RPMI8226 (cell line): ENCODE measurements at places on chromosomes 4 and X.

DNA sequence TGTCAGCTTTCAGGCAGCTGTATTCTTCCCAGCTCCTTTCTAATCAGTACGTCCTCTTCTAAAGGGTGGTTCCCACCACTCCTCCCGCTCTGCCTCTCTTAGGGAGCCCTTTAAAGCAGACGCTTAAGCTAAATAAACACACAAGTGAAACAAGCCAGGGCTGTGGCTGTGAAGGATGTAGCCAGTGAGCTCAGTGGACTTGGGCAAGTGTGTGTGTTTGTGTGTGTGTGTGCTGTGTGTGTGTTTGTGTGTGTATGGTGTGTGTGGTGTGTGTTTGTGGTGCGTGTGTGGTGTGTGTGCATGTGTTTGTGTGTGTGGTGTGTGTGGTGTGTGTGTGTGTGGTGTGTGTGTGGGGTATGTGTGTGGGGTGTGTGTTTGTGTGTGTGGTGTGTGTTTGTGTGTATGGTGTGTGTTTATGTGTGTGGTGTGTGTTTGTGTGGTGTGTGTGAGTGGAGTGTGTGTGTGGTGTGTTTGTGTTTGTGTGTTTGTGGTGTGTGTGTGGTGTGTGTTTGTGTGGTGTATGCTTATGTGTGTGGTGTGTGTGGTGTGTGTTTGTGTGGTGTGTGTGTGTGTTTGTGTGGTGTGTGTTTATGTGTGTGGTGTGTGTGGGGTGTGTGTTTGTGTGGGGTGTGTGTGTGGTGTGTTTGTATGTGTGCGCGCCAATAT, 283.3 kb downstream of the PTTG2 start:
- DNase-seq: no peak

DNA sequence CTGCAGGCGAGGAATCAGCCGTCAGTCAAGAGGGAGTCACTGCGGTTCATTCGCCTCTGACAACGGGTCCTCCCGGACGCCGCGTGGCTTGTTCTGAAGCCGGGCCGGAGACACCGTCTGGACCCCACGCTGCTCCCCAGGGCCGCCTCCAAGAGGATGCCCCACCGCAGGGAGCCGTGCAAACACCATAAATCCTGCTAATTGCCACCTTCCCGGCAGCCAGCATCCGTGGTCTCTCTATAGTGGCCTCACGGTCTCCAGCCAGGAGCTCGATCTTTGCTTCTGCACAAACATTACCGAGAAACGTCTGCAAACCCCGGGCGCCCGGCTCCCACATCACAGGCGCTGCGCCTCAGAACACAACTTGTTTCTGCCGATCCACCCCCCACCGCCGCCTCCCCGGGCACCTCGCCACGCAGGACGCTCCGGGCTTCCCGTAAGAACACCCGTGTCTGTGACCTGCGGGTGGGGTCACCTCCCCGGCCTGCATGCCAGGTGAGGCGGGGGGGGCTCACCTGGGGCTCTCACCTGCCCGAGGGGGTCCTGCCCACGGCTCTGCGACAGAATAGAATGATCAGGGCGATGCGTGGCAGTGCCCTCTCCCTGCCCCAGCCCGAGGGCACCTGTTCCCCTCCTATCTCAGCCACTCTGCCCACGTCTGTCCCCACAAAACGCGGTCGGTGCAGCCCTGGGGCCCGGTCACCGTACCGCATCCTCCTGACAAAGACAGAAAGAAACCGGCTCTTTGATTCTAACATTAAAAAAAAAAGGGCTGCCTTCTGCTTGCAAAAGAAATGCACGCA, 32.4 kb upstream of the PPP2R3B start:
- no peak for DNase-seq

DNA sequence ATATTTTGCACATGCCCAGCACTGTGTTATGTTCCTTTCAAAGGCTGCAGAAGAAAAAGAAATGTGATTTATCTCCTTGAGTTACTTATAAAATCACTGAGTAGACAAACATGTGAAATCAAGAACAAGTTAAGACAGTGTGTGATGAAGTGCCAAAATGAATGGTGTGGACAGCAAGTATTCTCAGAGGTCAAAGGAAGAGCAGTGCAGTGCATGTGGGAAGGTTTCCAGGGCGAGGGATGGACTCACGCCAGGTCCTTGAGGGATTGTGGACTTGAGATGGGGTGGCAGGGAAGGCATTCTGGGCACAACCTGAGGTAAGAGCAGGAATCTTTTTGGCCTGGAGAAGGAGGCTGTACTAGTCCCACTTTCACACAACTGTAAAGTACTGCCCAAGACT, 115.5 kb downstream of the FNIP2 start:
- no peak for DNase-seq

- no peak for DNase-seq
These were observed 23.9 kb upstream of the TMSB4X start for GRCh38 chrX:12950851-12951594.

DNA sequence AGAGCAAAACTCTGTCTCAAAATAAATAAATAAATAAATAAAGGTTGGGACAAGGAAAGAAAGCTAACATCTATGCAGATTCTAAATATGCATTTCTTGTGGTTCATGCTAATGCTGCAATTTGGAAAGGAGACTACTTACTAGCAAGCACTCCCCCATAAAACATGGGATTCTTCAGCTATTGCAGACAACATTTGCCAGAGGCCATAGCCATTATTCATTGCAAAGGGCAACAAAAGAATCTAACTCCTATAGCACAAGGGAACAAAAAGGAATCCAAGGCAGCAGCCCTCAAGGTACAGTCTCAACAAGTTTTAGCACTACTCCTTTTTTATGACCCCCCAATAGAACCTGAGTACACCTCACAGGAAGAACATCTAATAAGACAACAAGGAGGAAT, 8.0 kb upstream of the HERC5 start:
- DNase-seq: no peak

- DNase-seq: no peak
These were observed 24.2 kb upstream of the RASL11B start for GRCh38 chr4:52837716-52838558.

DNA sequence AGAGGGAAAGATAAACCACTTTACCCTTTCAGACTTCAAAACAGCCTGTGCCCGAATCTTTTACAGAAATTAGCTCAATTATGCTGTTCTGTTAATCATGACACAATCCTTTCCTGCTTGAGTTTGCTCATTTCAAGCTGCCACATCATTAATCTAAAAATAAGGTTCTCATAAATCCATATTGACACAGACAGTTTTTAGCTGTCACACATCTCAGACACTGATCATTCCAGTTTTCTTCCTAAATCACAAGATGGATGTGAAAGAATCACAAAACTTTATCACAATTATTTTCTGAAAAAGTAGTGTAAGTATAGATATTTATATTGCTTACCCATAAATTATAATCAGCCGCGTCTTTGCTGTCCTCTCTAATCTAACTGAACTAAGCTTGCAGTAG, 27.9 kb upstream of the AMELX start:
- DNase-seq: no peak

GRCh38 chrX:3582451-3582850, 131.0 kb downstream of the PRKX start:
- DNase-seq: no peak

DNA sequence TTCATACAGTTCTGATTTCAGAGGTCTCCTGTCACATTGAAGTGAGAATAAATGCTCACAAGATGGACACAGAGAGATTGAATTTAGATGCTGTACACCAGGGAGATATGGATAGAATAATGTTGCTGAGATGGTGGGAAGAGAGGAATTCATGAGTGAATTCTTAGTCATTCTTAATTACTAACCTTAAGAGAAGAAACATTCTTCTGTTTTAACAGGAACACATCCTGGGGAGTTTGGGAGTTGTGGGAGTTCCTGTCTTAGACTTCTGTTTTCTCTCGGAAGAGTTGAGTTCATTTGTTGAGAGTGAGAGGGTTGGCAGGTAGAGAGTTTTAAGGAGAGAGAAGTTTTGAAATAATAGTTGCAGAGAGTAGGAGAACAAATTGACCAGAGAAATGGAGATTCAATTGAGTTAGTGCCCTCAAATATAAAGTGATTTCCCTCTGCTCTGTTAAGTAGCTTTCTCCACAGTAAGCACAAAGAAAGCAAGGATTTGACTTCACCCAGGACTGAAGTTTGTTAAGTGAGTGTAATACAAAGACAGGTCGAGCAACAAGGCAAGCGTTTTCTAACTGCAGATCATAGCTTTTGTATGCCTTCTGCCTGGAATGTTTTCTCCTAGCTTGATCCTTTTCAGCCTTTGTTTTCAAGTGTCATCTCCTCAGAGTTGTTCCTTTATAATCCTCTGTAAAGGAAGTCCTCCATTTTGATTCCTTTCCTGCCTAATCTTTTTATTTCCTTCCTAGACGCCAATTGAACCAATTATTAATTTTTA, 205.9 kb downstream of the RAPGEF2 start:
- no peak for DNase-seq

- no peak for DNase-seq
These were observed 526.0 kb downstream of the MID1IP1 start for GRCh38 chrX:39327255-39327654.

DNA sequence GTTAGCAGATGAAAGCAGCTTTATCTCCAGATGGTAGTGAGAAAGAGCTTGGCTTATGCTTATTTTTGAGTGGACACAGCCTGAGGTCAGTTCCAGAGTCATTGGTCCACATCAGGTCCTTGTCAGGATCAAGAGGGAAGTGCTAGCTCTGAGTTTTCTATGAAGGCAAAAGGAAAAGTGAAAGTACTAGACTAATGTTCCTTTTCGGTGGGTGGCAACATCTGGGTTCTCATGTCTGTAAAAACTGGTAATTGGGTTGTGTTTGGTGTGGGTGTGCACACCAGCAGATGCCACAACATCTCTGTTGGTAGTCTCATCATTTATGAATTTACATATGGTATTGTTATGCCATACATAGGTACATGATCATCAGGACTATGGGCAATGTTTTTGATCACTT, 210.5 kb downstream of the PWWP3B start:
- no peak for DNase-seq

DNA sequence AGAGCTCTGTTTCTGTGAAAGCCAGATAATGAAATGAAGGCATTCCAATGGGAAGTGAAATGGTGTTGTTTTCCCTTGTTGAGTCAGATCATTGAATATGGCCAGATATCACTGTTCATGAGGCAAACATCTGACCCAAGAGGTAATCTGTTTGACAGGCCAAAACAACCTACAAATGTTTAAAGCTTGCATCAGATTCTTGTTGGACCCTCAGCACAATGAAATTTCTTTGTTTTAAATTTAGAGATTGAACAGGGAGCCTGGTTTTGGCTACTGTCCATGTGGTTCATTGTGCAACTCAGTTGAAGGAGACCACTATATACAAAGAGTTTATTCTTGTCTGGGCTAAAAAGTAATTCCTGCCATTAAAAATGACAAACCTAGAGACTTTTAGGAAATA, 159.1 kb downstream of the AFF2 start:
- DNase-seq: no peak

- no peak for DNase-seq
These were observed 24.0 kb downstream of the CEP44 start for GRCh38 chr4:174307694-174308093.

DNA sequence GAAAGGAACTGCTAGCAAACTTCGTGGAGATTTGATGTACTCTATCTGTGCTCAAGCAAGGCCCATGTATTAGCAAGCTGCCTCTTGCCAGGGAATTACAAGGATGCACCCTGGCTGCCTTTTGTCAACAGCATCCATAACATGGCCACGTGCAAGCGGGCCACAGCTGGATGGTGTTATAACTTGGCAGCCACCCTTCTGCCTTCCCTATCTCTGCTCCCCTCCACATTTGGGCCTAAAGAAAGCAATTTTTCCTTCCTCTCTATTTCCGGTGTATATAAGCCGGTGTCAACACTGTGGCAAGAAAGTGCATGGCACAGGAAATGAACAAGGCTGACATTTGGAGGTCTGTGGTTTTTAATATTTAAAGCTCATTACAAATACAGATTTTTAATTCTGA, 94.8 kb downstream of the CLNK start:
- DNase-seq: no peak

DNA sequence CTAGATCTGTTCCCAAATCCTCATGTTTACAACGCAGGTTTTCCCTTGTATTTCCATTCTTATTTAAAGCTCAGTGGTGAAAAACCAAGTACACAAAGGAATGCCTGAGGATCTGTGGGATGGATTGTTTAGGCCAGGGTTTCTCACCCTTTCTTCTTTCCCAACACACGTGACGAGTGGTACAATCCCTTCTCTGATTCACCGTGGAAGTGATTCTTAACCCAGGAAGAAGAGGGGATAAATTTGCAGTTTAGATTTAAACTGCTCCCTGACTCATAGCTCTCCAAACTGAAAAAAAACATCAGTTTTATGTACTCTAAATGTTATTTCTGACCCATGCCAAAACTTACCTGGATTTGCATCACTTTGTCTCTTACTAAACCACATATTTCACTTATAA, 17.0 kb downstream of the PAQR3 start:
- no peak for DNase-seq

- DNase-seq: no peak
These were observed 290.2 kb upstream of the VCX start for GRCh38 chrX:7552760-7553159.

DNA sequence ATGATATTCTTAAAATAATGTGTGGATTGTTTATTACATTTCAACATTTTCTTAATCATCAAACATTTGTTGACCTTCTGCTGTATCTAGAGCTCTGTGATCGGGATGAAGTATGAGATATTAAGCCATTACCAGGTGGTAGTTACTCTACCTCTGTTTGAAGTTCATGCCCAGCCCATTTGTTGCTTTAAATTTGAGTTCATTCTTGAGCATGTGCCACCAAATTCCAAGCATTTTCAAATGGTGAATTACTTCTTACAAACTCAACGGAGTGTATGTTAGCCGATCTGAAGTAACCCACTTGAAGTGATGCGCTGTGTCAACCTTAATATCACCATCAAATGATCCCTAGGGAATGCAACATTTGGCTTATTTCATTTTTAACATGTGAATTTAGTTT, 7.3 kb upstream of the DTHD1 start:
- no peak for DNase-seq

- DNase-seq: no peak
These were observed 2.1 kb downstream of the ANOS1 start for GRCh38 chrX:8729811-8730210.

- no peak for DNase-seq
These were observed 960 bp upstream of the IL1RAPL1 start for GRCh38 chrX:28586286-28586685.

GRCh38 chr4:6281436-6282313, 12.0 kb downstream of the WFS1 start:
- no peak for DNase-seq

DNA sequence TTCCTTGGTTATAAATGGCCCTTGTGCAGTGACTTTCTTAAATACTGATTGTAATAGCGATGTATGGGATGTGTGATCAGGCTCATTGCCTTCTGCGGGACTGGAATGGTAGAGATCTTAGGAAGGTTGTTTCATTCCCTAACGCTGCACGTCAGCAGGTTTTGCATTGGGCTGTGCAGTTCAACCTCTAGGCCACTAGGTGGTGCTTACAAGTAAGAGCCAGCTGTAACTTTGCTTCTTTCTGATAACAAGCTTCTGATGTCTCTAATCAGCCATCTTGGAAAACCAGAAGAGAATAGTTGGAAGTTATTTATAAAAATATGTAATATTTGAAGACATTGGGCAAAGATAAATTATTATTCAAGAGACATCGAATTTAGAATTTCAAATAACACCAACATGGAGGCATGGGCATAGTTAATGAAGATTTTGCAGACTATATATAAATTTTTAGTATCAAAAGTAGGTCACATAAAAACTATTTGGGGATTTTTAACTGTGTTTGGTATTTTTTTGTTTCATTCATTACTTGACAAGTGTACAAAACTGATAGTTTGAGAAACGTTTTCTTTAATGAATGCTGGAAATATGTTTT, 339.7 kb upstream of the PCDH7 start:
- peak; percentile 47 for DNase-seq

GRCh38 chrX:153598541-153599191, at the start of gene CCNQ:
Gene CCNQ (minus strand): TSS chrX:153599139. CDS start chrX:153599073, 66 bp downstream.
- peak; percentile 49 for DNase-seq

- no peak for DNase-seq
These were observed 29.5 kb downstream of the CXXC4 start for GRCh38 chr4:104465201-104465600.
